ENCODE measurements at places on chromosomes 3 and 15.

DNA sequence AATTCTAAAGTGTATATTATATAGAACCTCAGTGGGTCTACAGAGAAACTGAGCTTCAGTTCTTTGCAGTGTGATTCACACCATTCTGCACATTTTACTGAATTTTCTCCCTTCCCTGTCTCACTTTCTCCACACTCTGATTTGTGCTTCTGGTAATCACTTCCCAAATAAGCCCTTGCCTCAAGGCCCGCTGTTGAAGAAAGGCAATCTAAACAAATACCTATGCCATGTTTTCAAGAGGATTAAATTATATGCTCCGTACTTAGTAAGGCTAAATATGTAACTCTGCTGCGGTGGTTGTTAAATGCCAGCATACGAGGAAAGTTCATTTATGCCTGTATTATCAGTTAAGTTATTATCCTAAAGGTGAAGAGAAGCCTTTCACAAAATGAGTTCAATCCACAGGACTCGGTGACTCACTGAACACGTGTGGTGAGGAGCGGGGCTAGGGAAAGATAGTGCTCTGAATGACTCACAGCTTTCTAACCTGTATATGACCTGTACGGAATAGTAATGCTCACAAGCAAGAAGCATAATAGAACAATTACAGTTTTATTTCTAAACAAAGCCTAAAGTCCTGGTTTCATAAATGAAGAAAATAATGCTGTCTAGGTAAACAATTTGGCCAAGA, 25.1 kb downstream of the CNTN6 start:
- peak; percentile 49 for DNase-seq

GRCh38 chr15:94327356-94327936, 96.1 kb downstream of the MCTP2 start:
- peak; percentile 39 for DNase-seq

GRCh38 chr3:27570421-27571106, 86.4 kb upstream of the SLC4A7 start:
- DNase-seq, result peak; percentile 39

- no peak for DNase-seq
These were observed 787.9 kb upstream of the LMCD1 start for GRCh38 chr3:7713724-7714123.

DNA sequence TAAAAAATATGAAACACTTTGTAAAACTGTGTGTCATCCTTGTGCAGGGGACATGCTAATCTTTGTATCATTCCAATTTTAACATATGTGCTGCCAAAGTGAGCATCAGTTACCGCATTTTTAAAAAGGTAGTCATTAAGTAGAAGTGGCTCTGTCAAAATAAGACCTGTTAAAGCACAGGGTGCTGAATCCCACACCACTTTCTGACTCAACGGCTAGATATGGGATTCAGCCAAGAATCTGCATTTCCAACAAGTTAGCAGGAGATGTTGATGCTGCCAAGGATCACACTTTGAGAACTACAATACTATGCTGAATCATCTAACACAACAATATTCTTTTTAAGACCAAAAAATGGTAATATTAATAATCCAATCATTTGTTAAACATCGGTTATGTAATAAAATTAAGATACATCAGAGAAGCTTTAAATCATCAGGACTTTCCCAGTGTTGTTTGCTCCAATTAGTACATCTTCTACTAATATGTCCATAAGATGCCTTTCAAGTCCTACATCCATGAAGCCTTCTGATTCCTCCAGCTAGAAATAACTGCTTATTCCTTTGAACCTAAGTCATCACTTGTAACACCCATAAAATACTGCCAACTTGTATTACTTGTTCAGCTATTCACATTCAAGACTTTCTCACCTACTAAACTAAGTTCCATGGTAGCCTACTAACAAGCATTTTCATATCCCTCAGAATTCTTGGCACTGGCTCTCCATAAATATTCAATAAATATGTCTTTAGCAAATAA, 71.1 kb downstream of the TBL1XR1 start:
- peak; percentile 89 for DNase-seq

DNA sequence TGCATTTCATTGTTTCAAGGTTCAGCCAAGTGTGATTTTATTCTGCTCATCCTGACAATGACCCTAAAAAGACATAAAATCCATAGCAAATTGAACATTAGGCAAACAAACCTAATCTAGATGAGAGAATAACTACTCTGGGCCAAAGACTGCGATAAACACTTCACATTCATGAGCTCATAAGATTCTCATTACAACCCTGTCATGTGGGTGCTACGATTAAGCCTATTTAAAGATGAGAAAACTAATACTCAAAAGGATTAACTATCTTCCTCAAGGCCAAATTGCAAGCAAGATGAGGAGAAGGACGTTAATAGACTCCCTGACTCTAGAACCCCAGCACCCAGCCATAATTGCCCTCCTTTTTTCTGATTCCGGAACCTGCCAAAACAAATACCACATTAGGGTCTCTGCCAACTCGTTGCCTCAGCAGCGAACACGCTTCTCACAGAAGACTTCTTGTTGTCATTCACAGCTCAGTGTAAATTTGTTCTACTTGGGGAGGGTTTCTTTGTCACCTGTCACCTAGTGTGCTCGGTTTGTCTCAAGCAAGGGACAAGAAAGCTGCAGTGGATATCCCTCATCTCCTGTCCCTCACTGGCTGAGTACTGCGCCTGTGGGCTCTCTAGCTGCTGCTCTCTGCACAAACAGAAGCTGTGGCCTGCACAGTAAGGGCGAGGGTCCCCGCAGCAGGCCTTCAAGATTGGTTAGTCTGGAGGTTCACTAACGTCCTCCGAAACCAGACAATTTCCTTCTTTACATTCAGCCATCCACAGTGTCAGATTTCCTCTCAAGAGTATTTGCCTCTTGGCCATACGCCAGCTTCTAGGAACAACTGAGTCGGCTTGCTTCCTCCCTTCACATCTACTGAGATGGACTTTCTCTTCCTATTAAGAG, 200.0 kb upstream of the UBE2E2 start:
- peak; percentile 53 for DNase-seq

DNA sequence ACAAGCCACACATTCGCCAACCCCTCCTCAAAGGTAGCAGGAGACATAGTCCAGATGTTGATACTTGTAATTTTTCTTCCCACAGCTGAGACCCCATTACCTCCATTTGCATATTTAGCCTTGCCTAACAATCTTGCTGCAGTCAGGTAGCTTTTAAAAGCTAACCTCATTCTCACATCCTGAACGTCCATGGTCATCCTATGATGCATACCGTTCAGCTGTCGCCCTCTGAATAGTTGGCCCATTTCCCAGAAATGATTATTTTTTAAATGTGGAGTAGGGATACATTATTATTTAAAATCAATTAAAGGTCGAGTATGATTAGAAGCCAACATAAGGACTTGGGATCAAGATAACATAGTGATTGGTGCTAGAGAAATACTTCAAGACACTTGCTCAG, 165.0 kb downstream of the MEX3B start:
- DNase-seq, result no peak

GRCh38 chr3:197465996-197466549, 89.7 kb downstream of the BDH1 start:
- peak; percentile 72 for DNase-seq

DNA sequence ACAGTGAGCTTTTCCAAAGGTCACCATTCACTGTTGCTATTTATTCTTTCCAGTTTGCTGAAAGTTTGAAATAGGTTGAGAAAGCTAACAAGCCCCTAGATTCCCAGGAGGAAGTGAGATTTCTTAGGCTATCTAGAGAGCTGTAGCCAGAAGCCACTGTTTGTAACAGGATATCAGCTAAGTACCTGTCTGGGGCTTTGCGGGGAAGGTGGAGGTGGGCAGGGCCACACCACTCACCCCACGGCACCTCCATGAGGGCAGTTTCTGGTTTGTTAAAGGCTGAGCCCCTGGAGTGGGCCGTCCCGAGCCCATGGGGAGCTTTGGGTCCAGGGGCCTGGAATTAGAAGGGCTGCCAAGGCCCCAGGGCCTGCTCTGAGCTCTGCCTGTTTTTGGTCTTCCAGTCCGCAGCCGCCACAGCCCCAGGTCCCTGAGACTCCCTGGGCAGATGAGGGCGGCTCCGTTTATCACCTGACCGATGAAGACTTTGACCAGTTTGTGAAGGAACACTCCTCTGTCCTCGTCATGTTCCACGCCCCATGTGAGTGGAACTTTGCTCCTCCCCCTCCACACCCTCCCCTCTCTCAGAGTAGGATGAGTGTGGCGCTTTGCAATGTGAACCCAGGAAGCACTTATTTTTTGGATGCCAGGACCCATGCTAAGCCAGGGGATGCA, 63.4 kb downstream of the PDIA5 start:
- no peak for DNase-seq

GRCh38 chr15:66128116-66128680, 125.4 kb downstream of the MEGF11 start:
- no peak for DNase-seq

DNA sequence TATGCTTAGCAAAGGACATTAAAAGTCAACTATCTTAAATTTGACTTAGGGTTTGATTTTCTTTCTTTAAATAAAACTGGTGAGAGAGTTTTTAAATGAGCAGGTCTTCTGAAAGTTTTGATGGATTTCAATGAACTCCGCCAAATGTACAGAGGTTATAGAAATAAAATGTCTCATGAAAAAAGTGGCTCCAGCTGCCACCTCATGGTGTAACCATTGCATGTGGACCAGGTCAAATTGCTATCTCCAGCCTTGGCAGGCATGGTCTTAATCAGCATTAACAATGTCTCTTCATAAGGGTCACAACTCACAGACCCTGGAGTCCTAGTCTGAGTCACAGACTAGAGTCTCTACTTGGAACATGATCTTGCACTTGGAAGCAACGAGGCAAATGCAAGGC, 182.3 kb downstream of the ADAMTS17 start:
- no peak for DNase-seq

GRCh38 chr3:187027531-187028278, 97.4 kb downstream of the ST6GAL1 start:
- DNase-seq, result no peak

- no peak for DNase-seq
These were observed 24.9 kb downstream of the BLM start for GRCh38 chr15:90742087-90742486.

DNA sequence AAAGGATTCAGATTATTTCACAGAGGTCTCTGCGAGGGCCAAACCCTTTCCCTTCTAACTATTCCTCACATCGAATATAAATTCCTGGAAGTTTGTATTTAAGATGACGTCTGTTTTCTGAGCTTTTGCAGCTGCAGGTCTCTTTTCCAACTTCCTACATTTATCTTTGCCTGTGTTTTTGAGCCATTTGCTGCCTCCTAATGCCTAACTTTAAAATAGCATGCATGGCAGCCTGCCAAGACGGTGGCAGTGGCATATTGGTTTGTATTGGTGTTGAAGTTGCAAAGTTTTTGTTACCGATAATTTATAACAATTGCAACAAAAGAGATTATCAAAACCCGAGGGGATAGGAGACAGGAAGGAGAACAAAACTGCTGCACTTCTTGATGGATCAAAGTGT, 187.1 kb upstream of the DNAJC19 start:
- peak; percentile 36 for DNase-seq

GRCh38 chr15:99963096-99963825, 230.0 kb upstream of the LYSMD4 start:
- DNase-seq, result peak; percentile 28

- DNase-seq, result no peak
These were observed 848.6 kb downstream of the PDCD6IP start for GRCh38 chr3:34646911-34647460.

GRCh38 chr15:48121849-48122248, 1.1 kb downstream of the SLC24A5 start:
- DNase-seq, result no peak

DNA sequence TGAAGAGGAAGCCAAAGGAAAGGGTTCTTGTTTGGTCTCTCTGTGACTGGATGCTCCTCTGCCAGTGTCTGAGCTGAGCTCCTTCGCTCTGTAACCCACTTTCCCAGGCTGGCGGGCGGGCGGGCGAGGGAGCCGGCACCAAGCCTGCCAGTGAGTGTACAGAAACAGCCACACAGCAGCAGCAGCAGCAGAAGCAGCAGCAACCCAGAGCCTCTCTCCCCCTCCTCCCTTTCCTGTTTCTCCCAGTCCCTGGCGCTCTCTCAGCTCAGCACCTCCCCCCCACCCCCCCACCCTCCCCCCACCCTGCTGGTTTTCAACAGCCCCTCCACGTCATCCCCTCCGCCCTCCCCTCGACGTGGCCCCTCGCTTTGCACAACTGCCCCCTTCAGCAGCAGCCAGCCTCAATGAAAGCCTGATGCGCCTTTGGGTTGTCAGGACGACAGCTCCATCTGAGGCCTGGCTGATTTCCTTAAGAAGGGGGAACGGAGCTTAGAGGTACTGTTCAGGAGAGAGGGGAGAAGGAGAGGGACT, at the start of gene LSAMP:
LSAMP (minus strand) TSS at position 177 of the 531 bp plus-strand sequence.
- DNase-seq, result peak; percentile 64

- DNase-seq, result no peak
These were observed 32.2 kb downstream of the SLC41A3 start for GRCh38 chr3:126051741-126052140.

- no peak for DNase-seq
These were observed 5.0 kb downstream of the SLC28A1 start for GRCh38 chr15:84889313-84889990.

- no peak for DNase-seq
These were observed 13.0 kb downstream of the NKTR start for GRCh38 chr3:42613462-42613861.

GRCh38 chr3:50627407-50628051, 10.6 kb downstream of the MAPKAPK3 start:
- DNase-seq, result peak; percentile 45

DNA sequence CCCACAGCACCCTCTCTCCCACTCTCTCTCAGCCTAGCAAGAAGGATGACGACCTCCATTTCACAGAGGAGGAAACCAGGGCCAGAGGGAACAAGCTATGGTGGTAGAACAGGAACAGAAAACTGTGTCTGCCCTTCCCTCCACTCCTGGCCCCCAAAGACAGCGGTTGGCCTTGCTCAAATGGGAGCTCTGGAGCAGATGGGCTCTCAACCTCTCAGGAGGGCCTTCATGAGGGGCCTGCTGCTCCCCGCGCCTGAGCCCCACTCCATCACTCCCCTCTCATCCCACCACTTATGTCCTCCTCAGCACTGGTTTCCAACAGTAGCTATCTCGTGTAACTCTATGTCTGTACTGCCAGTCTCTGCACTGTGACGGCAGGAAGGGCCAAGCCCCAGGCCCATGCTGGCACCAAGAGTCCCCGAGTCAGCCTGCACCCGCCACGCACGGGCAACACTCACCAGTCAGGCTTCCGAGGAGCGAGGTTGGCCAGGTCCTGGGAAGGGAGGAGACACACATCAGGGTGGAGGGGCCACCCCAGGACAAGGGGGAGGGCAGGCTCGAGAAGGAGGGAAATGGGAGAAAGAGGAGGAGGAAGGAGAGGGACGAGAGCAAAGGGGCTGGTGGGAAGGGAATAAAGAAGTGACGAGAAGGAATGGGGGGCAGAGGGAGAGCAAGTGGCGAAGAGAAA, 45.5 kb downstream of the PTH1R start:
- no peak for DNase-seq

GRCh38 chr3:54358316-54358715, 236.0 kb downstream of the CACNA2D3 start:
- no peak for DNase-seq

DNA sequence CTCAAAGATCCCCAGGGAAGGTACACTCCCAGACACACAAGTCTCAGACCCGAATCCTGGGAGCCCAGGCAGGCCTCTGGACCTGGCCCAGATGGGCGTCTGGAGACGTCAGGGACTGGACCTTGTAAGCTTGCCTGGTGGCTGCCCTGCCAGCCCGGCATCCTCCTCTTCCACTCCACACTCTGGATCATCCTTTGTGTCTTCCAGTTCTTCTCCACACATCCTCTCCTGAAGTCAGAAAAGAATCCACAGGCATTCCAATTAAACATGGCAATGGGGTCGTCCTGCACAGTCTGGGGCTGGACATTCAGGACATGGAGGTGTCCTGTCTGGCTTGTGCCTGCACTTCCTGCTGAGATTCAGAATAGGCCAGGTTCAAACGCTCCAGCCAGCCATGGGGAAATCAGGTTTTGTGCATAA, 208.8 kb upstream of the IGF1R start:
- DNase-seq, result no peak

- DNase-seq, result no peak
These were observed 35.3 kb downstream of the MUC20 start for GRCh38 chr3:195755791-195756676.

Data from fibroblast of upper back skin (primary cell).